ENCODE measurements at places on chromosomes 16 and 17. TPM values are rescaled to one million over a fixed set of nuclear protein-coding genes. Genes with fewer than 3 reads are reported as not detected.

GRCh38 chr16:50677351-50677750, 3.8 kb downstream of the SNX20 start:
- no peak overlapping the region for H3K27ac ChIP-seq
- H3K4me3 ChIP-seq, result no peak overlapping the region
- peaks cover 45% of the 10 kb centered on the region for H3K4me1 ChIP-seq
- no peaks in the 10 kb centered on the region for H3K27me3 ChIP-seq

- no peaks in the 10 kb centered on the region for H3K27me3 ChIP-seq
- H3K4me3 ChIP-seq, result no peak overlapping the region
- H3K4me1 ChIP-seq, result no peaks in the 10 kb centered on the region
- peaks cover 31% of the 10 kb centered on the region for H3K36me3 ChIP-seq
- no peak for DNase-seq
- no peak overlapping the region for H3K27ac ChIP-seq
Observed at GRCh38 chr17:62562656-62563055, 64.8 kb upstream of the MRC2 start.

DNA sequence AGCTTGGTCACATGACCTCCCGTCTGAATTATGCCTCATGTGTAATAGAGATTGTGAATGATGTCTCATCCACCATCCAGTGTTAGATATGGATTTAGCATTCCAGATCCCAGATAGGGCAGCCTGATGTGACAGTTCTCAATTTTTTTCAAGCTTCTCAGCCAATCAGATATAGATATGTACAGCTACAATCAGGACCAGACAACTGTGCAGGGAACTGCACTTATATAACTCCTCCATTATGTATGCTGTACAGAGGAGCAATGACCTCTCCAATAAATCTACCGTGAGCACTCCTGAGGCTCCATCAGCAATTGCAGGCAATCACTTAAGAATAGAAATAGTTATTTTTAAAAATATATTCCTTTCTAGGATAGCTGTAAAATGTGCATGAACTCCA, 722.8 kb upstream of the SOX9 start:
- no peak for DNase-seq
- H3K4me3 ChIP-seq, result no peak overlapping the region
- no peak overlapping the region for H3K27ac ChIP-seq
- H3K36me3 ChIP-seq, result no peaks in the 10 kb centered on the region
- H3K4me1 ChIP-seq, result no peaks in the 10 kb centered on the region
- no peaks in the 10 kb centered on the region for H3K27me3 ChIP-seq

GRCh38 chr16:4884209-4884608, 36.9 kb downstream of the UBN1 start:
- peaks cover 8% of the 10 kb centered on the region for H3K4me1 ChIP-seq
- no peak overlapping the region for H3K27ac ChIP-seq
- no peak overlapping the region for H3K4me3 ChIP-seq
- peaks cover 4% of the 10 kb centered on the region for H3K36me3 ChIP-seq

DNA sequence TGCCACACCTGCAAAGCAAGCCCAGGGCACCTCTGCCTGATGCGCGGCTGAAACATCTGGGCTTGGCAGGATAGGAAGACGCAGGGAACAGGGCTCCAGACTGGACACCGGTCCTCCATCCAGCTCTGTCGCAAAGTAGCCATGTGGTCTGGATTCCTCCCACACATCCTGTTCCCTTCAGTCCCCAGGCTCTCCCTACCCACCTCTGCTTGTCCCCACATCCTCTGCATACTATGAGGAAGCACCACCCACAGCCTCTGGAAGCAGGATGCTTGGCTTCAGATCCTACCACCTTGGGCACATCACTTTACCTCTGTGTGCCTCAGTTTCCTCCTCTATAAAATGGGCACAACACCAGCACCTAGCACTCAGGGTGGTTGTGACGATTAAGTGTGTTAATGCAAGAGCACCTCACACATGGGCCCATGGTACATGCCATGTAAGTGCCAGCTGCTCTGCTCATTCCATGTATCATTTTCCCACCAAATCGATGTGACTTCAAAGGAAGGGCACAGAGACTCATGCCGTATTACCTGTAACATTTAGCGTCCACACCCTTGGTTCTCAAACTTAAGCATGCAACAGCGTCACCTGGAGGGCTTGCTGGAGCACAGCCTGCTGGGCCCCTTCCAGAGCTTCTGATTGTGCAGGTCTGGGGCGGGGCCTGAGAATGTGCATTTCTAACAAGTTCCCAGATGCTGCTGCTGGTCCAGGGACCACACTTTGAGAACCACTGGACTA, 138.6 kb upstream of the SDK2 start:
- H3K27ac ChIP-seq, result no peak overlapping the region
- H3K4me3 ChIP-seq, result no peak overlapping the region
- H3K4me1 ChIP-seq, result no peaks in the 10 kb centered on the region
- H3K36me3 ChIP-seq, result no peaks in the 10 kb centered on the region
- no peak for DNase-seq

- H3K4me1 ChIP-seq, result peaks cover 32% of the 10 kb centered on the region
- peak overlapping the region; percentile 41 for H3K4me3 ChIP-seq
- no peak overlapping the region for H3K27ac ChIP-seq
- peaks cover 23% of the 10 kb centered on the region for H3K27me3 ChIP-seq
- no peaks in the 10 kb centered on the region for H3K36me3 ChIP-seq
- peak; percentile 80 for DNase-seq
Observed at GRCh38 chr17:44911133-44912001, 3.9 kb downstream of the GFAP start.

DNA sequence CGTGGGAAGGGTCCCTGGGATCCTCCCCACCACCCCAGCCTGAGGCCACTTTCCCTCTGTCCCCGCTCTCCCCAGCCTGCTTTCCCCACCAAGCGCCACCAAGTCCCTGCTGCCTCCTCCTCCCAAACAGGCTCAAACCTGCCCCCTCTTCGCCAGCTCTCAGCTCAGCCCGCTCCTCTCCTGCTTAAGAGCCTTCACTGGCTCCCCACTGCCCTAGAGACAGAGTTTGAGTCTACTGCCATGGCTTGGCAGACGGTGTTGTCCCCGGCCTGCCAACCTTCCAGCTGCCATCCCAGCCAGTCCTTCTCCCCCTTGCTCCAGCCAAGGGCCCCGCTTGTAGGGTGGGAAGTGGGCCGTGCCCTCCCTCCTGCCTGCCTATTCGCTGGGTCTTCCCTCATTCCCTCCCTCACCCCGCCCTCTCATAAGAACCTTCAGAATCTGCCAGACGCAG, 11.1 kb downstream of the IL4R start:
- no peak overlapping the region for H3K4me3 ChIP-seq
- H3K36me3 ChIP-seq, result no peaks in the 10 kb centered on the region
- no peaks in the 10 kb centered on the region for H3K27me3 ChIP-seq
- peak; percentile 58 for DNase-seq
- peaks cover 100% of the 10 kb centered on the region for H3K4me1 ChIP-seq

DNA sequence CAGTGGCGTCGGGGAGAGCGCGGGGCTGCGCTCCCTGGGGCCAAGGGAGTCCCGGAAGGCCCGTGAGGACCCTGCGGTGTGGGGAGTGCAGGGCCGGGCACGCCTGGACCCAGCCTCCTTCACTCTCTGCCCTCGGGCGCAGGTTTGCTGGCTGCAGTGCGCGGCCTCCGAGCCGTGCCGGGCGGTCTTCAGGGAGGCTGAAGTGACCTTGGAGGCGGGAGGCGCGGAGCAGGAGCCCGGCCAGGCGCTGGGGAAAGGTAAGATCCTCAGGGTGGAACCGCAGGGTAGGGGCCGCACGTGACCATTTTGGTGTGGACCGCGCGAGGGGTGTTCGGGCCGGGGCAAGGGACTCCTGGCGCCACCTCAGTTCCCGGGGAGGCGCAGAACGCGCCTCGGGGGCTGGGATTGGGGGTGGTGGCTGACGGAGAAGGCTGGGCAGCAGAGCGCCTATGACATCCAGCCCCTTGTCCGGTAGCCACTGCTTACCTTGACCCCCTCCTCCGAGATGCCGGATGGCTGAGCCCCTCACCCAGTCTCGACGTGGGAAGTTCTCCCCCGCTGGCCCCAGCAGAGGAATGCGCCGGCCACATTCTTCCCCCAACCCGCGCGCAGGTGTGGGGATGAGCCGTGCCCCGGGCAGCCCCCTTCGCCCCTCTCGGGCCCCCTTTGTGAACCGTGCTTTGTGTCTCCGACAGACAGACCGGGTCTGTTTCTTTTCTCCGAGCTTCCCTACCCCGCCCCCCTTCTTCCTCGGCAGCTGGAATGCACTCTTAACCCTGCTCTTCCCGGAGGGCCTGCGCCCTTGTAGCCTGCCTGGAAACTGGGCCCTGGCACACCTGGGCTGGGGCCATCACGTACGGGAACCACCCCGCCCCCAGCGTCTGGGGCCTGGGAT, 631 bp downstream of the CDH3 start:
- H3K27ac ChIP-seq, result peak overlapping the region; percentile 81
- DNase-seq, result no peak
- peak overlapping the region; percentile 38 for H3K4me3 ChIP-seq
- H3K27me3 ChIP-seq, result peaks cover 96% of the 10 kb centered on the region
- peaks cover 22% of the 10 kb centered on the region for H3K4me1 ChIP-seq

TSPOAP1 gene
- total RNA-seq, result 14.4 TPM

GINS2 gene
- 1.0 TPM for total RNA-seq

DNA sequence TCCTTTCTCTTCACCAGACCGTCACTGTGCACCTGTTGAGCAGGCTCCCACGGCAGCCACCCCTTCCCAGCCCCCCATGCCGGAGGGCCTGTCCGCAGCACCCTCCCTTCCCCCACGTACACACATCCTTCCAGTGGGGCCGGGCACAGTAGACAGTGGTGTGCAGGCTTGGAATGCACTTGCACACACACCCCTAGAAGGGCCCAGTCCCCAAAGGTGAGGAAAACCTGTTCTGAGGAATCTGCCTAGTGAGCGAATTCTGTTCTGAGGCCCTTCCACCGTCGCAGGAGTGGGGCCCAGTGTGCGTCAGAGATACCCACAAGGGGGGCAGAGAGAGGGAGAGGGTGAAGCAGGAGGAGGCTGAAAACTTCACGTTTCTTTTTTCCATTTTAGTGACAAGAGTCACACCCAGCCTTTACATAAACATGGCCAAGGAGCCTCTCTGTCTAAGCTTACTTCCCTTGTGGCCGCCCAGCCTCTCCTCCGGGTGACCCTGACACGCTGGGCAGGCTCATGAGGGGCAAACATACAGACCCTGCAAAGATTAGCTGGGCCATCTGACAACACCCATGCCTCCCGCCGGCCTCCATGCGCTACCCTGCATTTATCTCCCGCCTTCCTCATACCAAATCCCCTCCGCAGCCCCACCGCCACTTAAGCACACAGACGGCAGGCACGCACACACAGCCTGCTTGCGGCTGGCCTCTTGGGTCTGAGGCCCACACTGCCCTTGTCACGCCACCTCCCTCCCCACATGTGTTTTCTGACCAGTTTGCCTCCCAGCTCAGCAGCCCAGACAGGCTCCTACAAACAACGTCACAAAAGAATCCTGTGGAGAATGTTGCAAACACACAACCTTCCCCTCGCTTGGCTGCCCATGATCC, 1.8 kb downstream of the ZBTB4 start:
- H3K36me3 ChIP-seq, result no peaks in the 10 kb centered on the region
- H3K27me3 ChIP-seq, result no peaks in the 10 kb centered on the region
- H3K27ac ChIP-seq, result peak overlapping the region; percentile 99

FBXW10 gene
- total RNA-seq, result not detected

- H3K4me3 ChIP-seq, result no peak overlapping the region
- DNase-seq, result no peak
- no peak overlapping the region for H3K27ac ChIP-seq
- peaks cover 17% of the 10 kb centered on the region for H3K4me1 ChIP-seq
- no peaks in the 10 kb centered on the region for H3K27me3 ChIP-seq
- peaks cover 100% of the 10 kb centered on the region for H3K36me3 ChIP-seq
Observed at GRCh38 chr17:39525801-39526506, 64.7 kb downstream of the CDK12 start.

SLC38A8 gene
- total RNA-seq, result not detected

SDK2 gene
- total RNA-seq, result 9.2 TPM

- H3K27me3 ChIP-seq, result no peaks in the 10 kb centered on the region
- no peak for DNase-seq
- no peaks in the 10 kb centered on the region for H3K36me3 ChIP-seq
- no peaks in the 10 kb centered on the region for H3K4me1 ChIP-seq
- no peak overlapping the region for H3K4me3 ChIP-seq
- no peak overlapping the region for H3K27ac ChIP-seq
Observed at GRCh38 chr16:26475596-26475995, 591.1 kb upstream of the C16orf82 start.

SLFN12L gene
- 34.0 TPM for total RNA-seq

- H3K27ac ChIP-seq, result peak overlapping the region; percentile 83
- H3K4me1 ChIP-seq, result peaks cover 93% of the 10 kb centered on the region
Observed at GRCh38 chr16:70422543-70422942, 16.4 kb downstream of the ST3GAL2 start.

TBC1D26 gene
- total RNA-seq, result not detected

- H3K4me1 ChIP-seq, result peaks cover 14% of the 10 kb centered on the region
- H3K27me3 ChIP-seq, result no peaks in the 10 kb centered on the region
- DNase-seq, result no peak
- H3K36me3 ChIP-seq, result peaks cover 5% of the 10 kb centered on the region
Observed at GRCh38 chr17:5304636-5305035, 22.6 kb downstream of the RABEP1 start.

- no peaks in the 10 kb centered on the region for H3K36me3 ChIP-seq
- DNase-seq, result peak; percentile 81
- peaks cover 11% of the 10 kb centered on the region for H3K4me1 ChIP-seq
- peaks cover 10% of the 10 kb centered on the region for H3K27me3 ChIP-seq
Observed at GRCh38 chr16:22948603-22949368, 134.8 kb downstream of the HS3ST2 start.

GRCh38 chr17:14214271-14214670, 22.4 kb downstream of the CDRT15 start:
- DNase-seq, result no peak
- H3K4me3 ChIP-seq, result no peak overlapping the region
- H3K36me3 ChIP-seq, result no peaks in the 10 kb centered on the region
- H3K27me3 ChIP-seq, result no peaks in the 10 kb centered on the region
- no peaks in the 10 kb centered on the region for H3K4me1 ChIP-seq

ACE gene
- total RNA-seq, result 6.1 TPM

GRCh38 chr17:77425791-77426641, 285.2 kb downstream of the SEC14L1 start:
- no peaks in the 10 kb centered on the region for H3K36me3 ChIP-seq
- no peak for DNase-seq
- peaks cover 92% of the 10 kb centered on the region for H3K4me1 ChIP-seq
- H3K27me3 ChIP-seq, result no peaks in the 10 kb centered on the region
- H3K4me3 ChIP-seq, result no peak overlapping the region
- peak overlapping the region; percentile 76 for H3K27ac ChIP-seq

GRCh38 chr16:89253548-89254287, 36.2 kb downstream of the ZNF778 start:
- DNase-seq, result no peak
- H3K27ac ChIP-seq, result no peak overlapping the region
- peaks cover 22% of the 10 kb centered on the region for H3K4me1 ChIP-seq
- no peaks in the 10 kb centered on the region for H3K36me3 ChIP-seq
- H3K4me3 ChIP-seq, result no peak overlapping the region

DNA sequence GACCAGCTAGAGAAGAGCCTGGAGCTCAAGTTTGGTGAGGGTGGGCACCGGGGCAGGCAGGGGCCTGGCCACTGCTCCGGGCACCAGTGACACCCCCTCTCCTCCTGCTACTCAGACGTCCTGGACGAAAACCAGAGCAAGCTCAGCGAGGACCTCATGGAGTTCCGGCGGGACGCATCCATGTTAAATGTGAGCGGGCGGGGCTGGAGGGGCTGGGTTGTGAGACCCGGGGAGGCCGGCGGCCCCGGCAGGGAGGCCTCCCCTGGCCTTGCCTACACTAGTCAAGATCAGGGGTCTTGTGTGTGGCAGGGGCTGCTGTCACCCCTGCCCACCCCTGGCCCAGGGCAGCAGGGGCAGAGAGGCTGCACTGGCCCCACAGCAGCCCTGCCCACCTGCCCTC, 17.8 kb downstream of the TRAF7 start:
- DNase-seq, result no peak
- no peak overlapping the region for H3K4me3 ChIP-seq
- peaks cover 100% of the 10 kb centered on the region for H3K36me3 ChIP-seq
- no peaks in the 10 kb centered on the region for H3K27me3 ChIP-seq
- H3K27ac ChIP-seq, result no peak overlapping the region
- peaks cover 48% of the 10 kb centered on the region for H3K4me1 ChIP-seq
